Thoracic aorta (tissue), 2 donors: ENCODE measurements at places on chromosomes 7 and 10. TPM values are rescaled to one million over a fixed set of nuclear protein-coding genes. Genes with fewer than 3 reads are reported as not detected.

DNA sequence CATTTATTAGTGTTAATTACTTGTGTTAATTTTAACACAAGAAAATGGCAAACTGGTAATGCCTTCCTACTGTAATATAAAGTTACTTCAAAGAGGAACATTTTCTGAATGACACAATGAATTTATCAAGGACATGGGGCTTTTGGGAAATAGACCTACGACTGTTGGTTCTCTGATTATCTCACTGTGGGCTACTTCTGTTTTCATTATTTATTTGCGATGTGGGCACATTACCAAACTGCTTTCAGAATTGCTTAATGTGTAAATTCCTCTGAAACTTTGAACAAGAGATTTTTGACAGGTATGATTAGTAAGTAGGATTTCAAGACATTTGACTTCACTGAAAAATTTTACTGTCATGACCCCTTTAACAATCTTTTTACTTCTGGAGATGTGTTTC, 535.6 kb downstream of the CNTNAP2 start:
- no peak overlapping the region for H3K27ac ChIP-seq
- no peak overlapping the region for H3K4me3 ChIP-seq

DNA sequence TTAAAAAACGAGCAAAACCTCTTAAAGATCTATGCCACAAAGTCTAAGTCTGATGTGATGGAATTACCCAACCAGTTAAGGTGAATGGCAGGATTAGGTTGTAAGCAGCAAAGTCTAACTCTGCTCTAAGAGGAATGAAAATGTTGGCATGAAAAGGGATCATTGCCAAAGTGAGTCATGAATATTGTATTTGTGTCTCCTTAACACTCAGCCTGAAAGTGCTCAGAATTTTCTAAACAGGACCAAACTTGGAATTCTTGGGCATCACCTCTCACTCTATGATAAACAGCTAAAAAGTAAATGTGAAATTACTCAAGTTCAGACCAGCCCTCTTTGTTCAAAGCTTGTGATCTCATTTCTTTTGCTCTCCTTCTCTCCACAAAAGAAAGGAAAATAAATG, 27.0 kb downstream of the PPP1R3A start:
- H3K27me3 ChIP-seq: no peaks in the 10 kb centered on the region
- no peak overlapping the region for H3K4me3 ChIP-seq
- H3K27ac ChIP-seq: peak overlapping the region; percentile 22

DNA sequence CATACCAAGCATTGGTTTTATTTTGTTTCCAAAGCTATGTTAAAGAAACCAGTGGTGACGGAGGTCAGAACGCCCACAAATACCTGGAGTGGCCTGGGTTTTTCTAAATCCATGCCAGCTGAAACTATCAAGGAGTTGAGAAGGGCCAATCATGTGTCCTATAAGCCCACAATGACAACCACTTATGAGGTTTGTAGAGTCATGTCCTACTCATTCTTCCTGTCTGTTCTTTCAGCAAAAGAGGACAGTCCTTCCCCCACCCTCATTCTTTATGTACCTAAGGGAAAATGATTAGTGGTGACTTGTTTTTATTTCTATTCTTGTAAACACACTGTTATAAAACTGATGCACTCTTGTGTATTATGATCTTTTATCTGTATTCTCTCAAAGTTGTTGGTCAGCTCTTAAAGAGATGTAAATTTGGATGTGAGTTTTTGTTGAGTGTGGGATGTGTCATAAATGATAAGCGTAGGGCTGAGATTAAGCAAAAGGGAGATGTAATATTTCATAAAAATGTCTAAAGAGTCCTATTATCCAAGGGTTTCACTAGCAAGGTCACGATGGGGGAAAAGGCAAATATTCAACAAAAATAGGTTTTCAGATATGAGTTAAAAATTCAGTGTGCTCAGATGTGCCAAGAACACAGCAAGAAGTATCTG, 294.4 kb downstream of the BICC1 start:
- H3K36me3 ChIP-seq: no peaks in the 10 kb centered on the region
- H3K4me3 ChIP-seq: no peak overlapping the region
- no peak overlapping the region for H3K27ac ChIP-seq
- no peaks in the 10 kb centered on the region for H3K4me1 ChIP-seq
- no peak for DNase-seq
- no peaks in the 10 kb centered on the region for H3K27me3 ChIP-seq

- H3K36me3 ChIP-seq: no peaks in the 10 kb centered on the region
- H3K4me1 ChIP-seq: peaks cover 48% of the 10 kb centered on the region
- H3K27ac ChIP-seq: peak overlapping the region; percentile 74
- H3K27me3 ChIP-seq: no peaks in the 10 kb centered on the region
- no peak for DNase-seq
Observed at GRCh38 chr7:40827222-40828085, 692.6 kb downstream of the SUGCT start.

The CAMK2B gene
- total RNA-seq: 2.8 TPM

DNA sequence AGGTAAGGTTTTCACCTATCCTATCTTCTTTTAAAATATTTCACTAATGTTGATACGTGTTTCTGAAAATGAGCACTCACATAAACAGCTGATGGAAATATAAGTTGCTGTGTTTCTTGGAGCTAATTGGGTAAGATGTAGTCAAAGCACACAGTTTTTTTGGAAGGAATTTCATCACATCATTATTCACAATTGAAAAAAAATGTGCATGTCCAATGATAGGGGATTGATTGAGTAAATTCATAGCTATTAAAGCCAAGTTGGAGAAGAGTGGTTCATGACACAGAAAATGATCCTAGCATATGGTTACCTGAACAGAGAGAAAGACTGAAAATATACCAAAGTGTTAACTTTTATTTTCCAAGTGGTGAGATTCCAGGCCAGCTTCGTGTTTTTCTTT, 29.6 kb downstream of the GLI3 start:
- no peaks in the 10 kb centered on the region for H3K4me1 ChIP-seq
- H3K27ac ChIP-seq: no peak overlapping the region
- H3K36me3 ChIP-seq: no peaks in the 10 kb centered on the region
- DNase-seq: no peak
- no peaks in the 10 kb centered on the region for H3K27me3 ChIP-seq

- no peaks in the 10 kb centered on the region for H3K36me3 ChIP-seq
- no peak overlapping the region for H3K27ac ChIP-seq
- no peak for DNase-seq
- H3K4me1 ChIP-seq: no peaks in the 10 kb centered on the region
Observed at GRCh38 chr10:37667736-37668135, 189.7 kb downstream of the ZNF248 start.

GRCh38 chr7:43763183-43763582, 4.7 kb downstream of the BLVRA start:
- no peak overlapping the region for H3K27ac ChIP-seq
- DNase-seq: no peak
- no peaks in the 10 kb centered on the region for H3K27me3 ChIP-seq
- no peak overlapping the region for H3K4me3 ChIP-seq
- H3K36me3 ChIP-seq: no peaks in the 10 kb centered on the region
- H3K4me1 ChIP-seq: peaks cover 30% of the 10 kb centered on the region

DNA sequence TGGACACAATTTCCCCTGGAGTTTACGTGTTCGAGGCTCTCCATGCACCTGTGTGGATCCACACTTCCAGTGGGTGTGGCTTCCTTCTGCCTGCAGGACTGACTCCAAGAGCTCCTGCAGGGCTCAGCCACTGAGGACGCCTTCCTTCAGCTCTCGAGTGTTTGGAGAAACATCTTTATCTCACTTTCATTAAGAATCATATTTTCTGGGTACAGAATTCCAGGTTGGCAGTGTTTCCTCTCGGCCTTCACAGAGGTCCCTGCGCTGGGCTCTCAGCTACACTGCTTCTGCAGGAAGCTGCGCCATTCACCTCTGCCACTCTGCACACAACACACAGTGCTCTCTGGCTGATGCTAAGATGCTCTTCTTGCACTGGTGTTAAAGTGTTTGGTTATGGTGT, 69.9 kb upstream of the NKX6-2 start:
- no peaks in the 10 kb centered on the region for H3K4me1 ChIP-seq
- H3K36me3 ChIP-seq: no peaks in the 10 kb centered on the region
- H3K27ac ChIP-seq: no peak overlapping the region
- no peak for DNase-seq

- H3K27ac ChIP-seq: no peak within 1 kb of the TSS
- peaks cover 2% of the 10 kb centered on the region for H3K4me1 ChIP-seq
- no peaks in the 10 kb centered on the region for H3K36me3 ChIP-seq
- no peaks in the 10 kb centered on the region for H3K27me3 ChIP-seq
- H3K4me3 ChIP-seq: peak within 1 kb of the TSS; percentile 65
Observed at GRCh38 chr7:50782375-50783208, at the start of gene GRB10. Gene GRB10 (minus strand): TSS chr7:50782896. CDS start chr7:50732322, 50,574 bp downstream.

- no peak for DNase-seq
- no peaks in the 10 kb centered on the region for H3K36me3 ChIP-seq
Observed at GRCh38 chr7:38427279-38427955, 154.0 kb upstream of the TARP start.

- H3K27ac ChIP-seq: no peak overlapping the region
- no peak for DNase-seq
- no peaks in the 10 kb centered on the region for H3K27me3 ChIP-seq
- peaks cover 44% of the 10 kb centered on the region for H3K4me1 ChIP-seq
- no peaks in the 10 kb centered on the region for H3K36me3 ChIP-seq
Observed at GRCh38 chr7:42740408-42740807, 171.5 kb downstream of the C7orf25 start.

The C10orf105 gene
- 0.14 TPM for total RNA-seq

The PDSS1 gene
- total RNA-seq: 2.0 TPM

DNA sequence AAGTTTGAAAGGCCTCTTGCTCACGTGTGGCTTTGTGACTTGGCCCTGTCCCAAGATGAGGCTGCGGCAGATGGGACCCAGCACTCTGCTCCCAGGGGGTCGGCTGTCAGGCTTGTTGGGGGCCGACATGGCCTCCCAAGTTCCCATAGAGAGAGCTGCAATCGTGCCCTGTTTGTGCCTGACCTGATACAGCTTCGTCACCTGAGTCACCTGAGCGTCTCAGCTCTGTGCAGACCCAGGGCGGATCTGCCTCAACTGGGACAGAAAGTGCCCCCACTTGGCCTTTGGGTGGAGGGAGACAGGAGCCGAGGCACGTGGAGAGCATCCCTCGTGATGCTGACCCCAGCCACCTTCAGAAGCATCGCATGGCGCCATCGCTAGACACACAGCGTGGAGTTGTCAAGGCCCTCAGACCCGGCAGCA, 21.7 kb downstream of the PAPOLB start:
- H3K4me3 ChIP-seq: no peak overlapping the region
- no peak overlapping the region for H3K27ac ChIP-seq
- no peak for DNase-seq
- H3K36me3 ChIP-seq: no peaks in the 10 kb centered on the region

DNA sequence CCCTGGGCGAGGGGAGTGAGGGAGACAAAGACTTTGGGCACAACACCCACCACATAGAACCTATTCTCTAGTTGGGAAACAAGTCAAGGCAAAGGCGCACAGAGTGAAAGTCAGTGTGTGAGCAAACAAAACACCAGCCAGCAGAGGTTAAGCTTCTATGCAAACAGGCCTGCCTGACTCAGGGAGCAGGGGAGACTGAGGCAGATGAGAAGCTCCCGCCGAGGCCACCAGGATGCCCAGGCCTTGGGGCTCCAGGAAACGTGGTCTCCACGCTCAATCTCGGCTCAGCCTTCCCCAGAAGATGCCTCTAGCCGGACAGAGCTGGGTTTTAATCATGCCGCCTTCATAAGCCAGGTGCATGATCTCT, 74.1 kb upstream of the KCNMA1 start:
- H3K27ac ChIP-seq: no peak overlapping the region
- H3K36me3 ChIP-seq: no peaks in the 10 kb centered on the region
- H3K4me3 ChIP-seq: peak overlapping the region; percentile 68
- DNase-seq: no peak
- no peaks in the 10 kb centered on the region for H3K4me1 ChIP-seq
- no peaks in the 10 kb centered on the region for H3K27me3 ChIP-seq

GRCh38 chr7:33773053-33773452, 132.3 kb upstream of the BMPER start:
- no peak overlapping the region for H3K27ac ChIP-seq
- no peak overlapping the region for H3K4me3 ChIP-seq
- H3K4me1 ChIP-seq: no peaks in the 10 kb centered on the region
- no peaks in the 10 kb centered on the region for H3K27me3 ChIP-seq
- no peaks in the 10 kb centered on the region for H3K36me3 ChIP-seq
- DNase-seq: no peak

GRCh38 chr7:92588561-92588960, 1.6 kb downstream of the FAM133B start:
- no peaks in the 10 kb centered on the region for H3K27me3 ChIP-seq
- no peaks in the 10 kb centered on the region for H3K36me3 ChIP-seq
- H3K4me1 ChIP-seq: peaks cover 47% of the 10 kb centered on the region
- no peak overlapping the region for H3K27ac ChIP-seq
- DNase-seq: no peak

The TEX47 gene
- not detected for total RNA-seq

- no peak overlapping the region for H3K27ac ChIP-seq
- no peaks in the 10 kb centered on the region for H3K27me3 ChIP-seq
- H3K4me3 ChIP-seq: no peak overlapping the region
- DNase-seq: no peak
Observed at GRCh38 chr10:35372329-35372728, 36.0 kb downstream of the CCNY start.

The TRIL gene
- 0.49 TPM for total RNA-seq

The HOXA10 gene
- total RNA-seq: not detected

- no peak overlapping the region for H3K4me3 ChIP-seq
- no peak overlapping the region for H3K27ac ChIP-seq
- no peaks in the 10 kb centered on the region for H3K36me3 ChIP-seq
- DNase-seq: no peak
- peaks cover 3% of the 10 kb centered on the region for H3K4me1 ChIP-seq
- H3K27me3 ChIP-seq: no peaks in the 10 kb centered on the region
Observed at GRCh38 chr10:47101807-47102206, 190.6 kb downstream of the PTPN20 start.

- H3K27me3 ChIP-seq: no peaks in the 10 kb centered on the region
- no peaks in the 10 kb centered on the region for H3K36me3 ChIP-seq
- H3K4me3 ChIP-seq: no peak overlapping the region
- DNase-seq: no peak
Observed at GRCh38 chr10:20683345-20683744, 213.8 kb downstream of the NEBL start.
